ENCODE measurements at places on chromosomes 5 and 9.

- no peak for DNase-seq
Measured at GRCh38 chr5:5736007-5736406, 313.5 kb downstream of the ICE1 start.

GRCh38 chr5:152100462-152100861, 175.8 kb upstream of the GLRA1 start:
- DNase-seq = no peak

DNA sequence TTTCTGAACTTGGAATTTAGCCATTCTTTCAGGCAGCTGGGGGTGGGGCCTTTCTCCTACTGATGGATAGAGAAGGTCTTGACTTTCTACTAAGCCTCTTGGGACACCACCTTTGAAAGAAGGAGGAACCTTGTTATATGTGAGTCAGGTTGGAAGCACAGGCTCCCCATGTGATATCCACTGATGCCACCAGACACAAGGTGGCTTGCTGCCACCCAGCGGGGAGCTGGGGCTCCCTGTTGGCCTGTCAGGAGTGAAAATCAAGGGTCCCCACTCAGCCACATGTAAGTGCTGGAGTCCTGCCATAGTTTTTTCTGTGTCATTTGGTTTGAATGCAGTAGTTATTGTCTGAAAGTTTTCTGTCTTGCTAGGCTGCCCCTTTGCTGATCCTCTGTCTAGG, 252.4 kb upstream of the NFIL3 start:
- DNase-seq = no peak

- peak; percentile 31 for DNase-seq
Measured at GRCh38 chr9:95003689-95004410, 277.4 kb downstream of the AOPEP start.

GRCh38 chr9:134738869-134739659, 97.5 kb downstream of the COL5A1 start:
- peak; percentile 41 for DNase-seq

GRCh38 chr9:127765418-127765817, 13.0 kb downstream of the SH2D3C start:
- no peak for DNase-seq

GRCh38 chr5:50745221-50745910, 78.9 kb downstream of the PARP8 start:
- no peak for DNase-seq

DNA sequence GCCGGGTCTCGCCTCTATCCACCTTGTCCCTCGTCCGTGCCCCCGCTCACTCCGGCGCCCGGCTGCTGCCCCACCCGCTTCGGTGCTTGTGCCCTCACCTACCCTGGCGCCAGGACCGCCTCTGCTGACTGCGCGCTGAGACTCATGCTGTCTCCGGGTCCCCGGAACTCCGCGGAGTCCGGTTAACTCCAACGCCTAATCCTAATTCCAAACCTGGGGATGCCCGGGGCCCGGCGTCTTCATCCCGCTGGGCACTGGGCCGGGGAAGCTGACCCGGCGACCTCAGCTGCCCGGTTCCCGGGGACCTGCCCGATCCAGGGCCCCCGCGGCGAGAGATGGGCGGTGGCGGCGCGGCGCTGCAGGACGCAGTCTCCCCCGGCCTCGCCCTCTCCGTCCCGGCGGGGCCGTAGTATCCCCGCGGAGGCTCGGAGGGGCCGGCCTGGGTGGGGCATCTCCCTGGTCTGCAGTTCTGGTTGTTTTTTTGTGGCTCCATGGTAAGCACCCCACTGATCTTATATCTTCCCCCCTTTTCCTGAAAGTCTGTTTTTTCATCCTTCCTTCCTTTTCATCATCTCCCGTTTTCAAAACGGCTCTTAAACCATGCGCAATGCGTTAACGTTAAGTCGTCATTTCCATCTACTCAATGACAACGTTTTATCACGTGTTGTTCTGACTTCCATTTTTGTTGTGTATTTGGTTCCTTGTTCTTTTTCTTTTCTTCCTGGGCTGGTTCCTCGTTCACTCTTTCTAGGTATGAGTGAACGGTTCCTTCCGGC, 41.1 kb upstream of the PLEKHG4B start:
- no peak for DNase-seq

GRCh38 chr5:145791866-145792265, 43.3 kb downstream of the PRELID2 start:
- DNase-seq = no peak

- DNase-seq = no peak
Measured at GRCh38 chr9:125444166-125444565, 182.5 kb downstream of the GAPVD1 start.

DNA sequence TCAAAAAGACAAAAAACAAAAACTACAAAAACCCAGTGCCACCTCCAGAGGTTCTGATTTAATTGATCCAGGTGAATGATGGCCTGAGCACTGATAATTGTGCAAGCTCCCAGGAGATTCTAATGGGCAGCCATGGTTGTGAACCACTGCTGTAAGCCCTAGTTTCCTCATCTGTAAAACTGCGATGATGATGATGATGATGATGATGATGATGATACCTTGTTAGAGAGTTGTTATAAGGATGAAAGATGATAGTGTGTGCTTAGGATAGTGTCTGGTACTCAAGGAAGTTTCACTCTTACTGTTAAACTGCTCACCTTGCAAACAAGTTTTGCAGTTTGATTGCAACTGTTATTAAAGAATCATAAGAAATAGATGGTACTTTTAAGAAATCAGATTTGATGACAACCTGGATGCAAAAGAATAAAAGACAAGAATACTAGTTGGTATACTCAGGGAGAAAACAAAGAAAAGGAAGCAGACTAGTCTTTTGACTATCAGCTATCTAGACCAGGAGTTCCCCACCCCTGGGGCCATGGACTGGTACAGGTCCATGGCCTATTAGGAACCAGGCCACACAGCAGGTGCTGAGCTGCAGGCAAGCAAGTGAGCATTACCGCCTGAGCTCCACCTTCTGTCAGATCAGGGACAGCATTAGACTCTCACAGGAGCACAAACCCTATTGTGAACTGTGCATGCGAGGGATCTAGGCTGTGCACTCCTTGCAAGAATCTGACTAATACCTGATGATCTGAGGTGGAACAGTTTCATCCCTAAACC, 98.0 kb downstream of the OR2K2 start:
- DNase-seq = no peak

DNA sequence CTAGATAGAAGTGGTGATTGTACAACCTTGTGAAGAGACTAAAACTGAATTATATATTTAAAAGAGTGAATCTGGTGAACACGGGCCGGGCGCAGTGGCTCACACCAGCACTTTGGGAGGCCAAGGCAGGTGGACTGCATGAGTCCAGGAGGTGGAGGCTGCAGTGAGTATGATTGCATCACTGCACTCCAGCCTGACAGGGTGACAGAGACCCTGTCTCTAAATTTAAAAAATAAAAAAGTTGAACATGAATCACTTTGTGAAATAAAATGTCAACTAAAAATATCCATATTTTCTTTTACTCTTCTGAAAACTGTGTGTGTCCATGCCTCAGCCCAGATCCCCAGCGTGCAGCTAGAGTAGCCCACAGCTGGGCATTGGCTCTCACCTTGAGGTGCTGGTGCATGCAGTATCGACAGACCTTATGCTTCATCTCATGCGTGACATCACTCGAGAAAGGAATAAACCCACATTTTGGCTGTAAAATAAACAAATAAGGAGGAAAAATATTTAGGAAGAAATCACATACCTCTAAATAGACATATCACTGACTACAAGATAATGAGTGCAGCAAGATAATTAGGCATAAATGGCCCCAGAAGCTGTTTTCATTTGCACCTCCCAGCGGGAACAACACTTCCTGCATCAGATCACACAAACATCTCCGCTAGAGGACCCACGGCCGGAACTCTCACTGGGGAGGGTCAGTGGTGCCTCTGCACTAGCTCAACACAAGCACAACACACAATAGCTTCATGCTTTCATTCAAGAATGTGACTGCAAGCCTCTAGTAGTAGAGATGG, 22.1 kb downstream of the IPPK start:
- no peak for DNase-seq

GRCh38 chr5:136038635-136039034, 9.8 kb downstream of the TGFBI start:
- no peak for DNase-seq

- DNase-seq = no peak
Measured at GRCh38 chr9:119257592-119257991, 111.6 kb downstream of the BRINP1 start.

- DNase-seq = no peak
Measured at GRCh38 chr5:155783246-155783645, 543.7 kb upstream of the SGCD start.

DNA sequence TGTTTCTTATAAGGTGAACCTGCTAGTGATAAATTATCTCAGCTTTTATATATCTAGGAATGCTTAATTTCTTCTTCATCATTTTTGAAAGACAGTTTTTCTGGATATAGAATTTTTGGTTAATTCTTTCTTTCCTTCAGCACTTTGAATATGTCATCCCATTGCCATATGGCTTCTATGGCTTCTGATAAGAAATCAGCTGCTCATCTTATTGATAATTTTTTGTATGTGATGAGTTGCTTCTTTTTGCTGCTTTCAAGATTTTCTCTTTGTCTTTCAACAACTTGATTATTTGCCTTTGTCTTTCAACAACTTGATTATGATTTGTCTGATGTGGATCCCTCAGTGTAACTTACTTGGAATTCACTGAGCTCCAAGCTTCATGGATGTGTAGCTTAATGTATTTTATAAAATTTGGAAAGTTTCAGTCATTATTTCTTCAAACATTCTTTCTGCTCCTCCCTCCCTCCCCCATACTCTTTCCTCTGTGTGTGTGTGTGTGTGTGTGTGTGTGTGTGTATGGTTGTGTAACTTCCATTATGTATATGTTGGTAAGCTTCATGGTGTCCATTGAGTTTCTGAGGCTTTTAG, 243.9 kb downstream of the TLE1 start:
- no peak for DNase-seq

DNA sequence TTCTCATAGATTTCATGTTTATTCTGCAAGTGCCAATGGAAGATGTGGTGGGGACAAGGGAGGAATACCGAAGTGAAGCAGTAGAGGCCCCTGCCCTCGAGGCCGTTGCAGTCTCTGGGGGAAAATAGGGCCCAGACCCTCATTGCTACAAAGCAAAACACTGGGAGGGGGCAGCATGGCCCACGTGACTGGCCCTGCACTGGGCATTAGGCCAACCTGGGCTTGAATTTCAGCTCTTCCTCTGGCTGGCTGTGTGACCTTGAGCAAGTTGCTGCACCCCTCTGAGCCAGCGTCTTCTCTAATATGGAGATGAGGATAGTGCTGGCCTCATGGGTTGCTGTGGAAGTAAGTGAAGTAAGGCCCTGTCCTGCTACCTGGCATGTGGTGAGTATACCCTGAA, 709 bp upstream of the SYNPO start:
- DNase-seq = no peak

DNA sequence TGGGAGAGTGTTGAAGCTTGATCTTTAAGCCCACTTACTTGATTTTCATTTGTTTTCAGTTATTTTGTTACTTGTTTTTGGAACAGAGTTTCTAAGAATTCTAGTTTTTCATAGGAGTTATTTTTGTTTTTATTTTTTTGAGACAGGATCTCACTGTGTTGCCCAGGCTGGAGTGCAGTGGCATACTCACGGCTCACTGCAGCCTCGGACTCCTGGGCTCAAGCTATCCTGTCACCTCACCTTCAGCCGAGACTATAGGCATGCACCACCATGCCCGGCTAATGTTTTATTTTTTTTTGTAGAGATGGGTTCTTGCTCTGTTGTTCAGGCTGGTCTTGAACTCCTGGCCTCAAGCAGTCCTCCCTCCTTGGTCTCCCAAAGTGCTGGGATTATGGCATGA, 6.3 kb downstream of the ERBIN start:
- no peak for DNase-seq

GRCh38 chr5:68053202-68053601, 162.4 kb upstream of the PIK3R1 start:
- no peak for DNase-seq

GRCh38 chr9:36764364-36765076, 191.8 kb downstream of the MELK start:
- DNase-seq = no peak

DNA sequence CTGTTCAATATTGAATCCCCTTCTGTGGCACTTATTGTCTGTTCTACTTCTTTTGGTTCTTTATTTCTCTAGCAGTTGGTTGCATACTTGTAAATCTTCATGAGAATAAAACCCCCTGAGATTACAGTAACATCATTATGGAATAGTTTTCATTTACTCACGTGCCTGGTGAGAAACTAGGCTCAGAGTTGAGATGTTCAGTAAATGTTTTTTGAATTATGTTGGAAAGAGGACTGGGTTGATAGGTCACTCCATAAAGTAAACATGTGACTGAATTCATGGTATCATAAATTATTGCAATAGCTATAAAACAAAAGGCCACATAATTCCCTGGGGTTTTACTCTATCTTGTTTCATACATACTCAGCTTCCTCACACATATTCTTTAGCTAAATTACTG, 174.2 kb upstream of the C9orf72 start:
- DNase-seq = no peak

DNA sequence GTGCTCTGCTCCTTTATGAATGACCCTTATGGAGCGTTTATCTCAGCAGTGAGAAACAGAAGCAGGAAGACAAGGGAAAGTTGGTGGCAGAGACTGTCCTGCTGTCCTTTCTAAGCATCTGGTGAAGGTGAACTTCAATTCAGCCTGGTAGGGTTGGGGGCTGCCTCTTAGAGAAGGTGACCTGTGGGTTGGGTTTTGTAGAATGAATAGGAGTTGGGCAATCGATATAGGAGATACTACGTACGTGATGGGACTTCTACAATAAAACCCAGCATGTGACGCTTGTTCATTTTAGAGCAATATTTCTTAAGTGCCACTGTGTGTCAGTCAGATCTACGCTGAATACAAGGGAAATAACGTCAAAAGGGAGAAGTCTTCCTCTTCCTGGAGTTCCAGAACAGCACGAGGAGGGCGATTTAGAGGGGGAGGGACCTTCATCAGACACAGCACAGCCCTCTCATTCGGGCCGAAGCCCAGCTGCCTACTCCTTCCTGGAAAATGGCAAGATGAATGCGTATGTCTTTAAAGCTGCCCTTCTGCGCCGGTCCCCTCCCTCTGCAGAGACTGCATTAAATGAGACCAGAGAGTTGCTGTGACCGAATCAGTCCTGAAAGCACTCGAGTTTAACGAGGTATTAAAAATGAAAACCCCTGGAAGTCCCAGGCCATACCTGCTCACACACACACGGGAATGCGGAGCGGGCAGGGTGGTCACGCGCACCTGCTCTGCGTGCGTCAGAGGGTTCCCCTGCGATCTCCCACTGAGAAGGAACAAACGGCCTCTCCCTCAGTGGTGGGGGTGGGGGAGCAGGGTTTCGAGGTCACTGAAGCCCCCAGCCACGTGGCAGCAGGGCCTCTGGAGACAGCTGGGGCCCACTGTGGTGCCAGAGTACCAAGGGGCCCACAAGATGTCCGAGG, 85.3 kb upstream of the SARDH start:
- no peak for DNase-seq

DNA sequence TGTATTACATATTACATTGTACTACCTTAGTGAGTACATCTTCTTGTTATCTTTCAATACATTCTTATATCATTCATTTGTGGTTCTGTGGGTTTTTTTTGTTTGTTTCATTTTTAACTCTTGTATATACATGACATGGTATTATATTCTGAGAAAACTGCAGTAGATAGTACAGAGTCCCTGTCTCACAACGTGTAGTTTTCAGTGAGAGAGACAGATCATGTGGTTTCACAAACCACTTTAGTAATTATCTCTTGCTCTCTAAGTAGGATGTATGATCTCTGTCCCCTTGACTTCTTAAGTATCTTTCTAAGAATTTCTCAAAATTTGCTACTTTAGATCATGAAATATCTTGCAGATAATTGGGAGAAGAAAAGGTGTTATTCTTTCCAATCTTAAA, 745.9 kb upstream of the CDH9 start:
- DNase-seq = no peak

GRCh38 chr5:41312066-41312465, 98.7 kb upstream of the C6 start:
- no peak for DNase-seq

GRCh38 chr9:68969538-68969937, 44.4 kb downstream of the PRKACG start:
- no peak for DNase-seq

Measured in NB4 (cell line).